Cortex of kidney (tissue), 1 donor: ENCODE measurements at places on chromosomes 11 and 22.

- DNase-seq, result no peak
These were observed 380.0 kb upstream of the B3GAT1 start for GRCh38 chr11:134792044-134792443.

- DNase-seq, result no peak
These were observed 356 bp downstream of the TYMP start for GRCh38 chr22:50529416-50529896.

- DNase-seq, result no peak
These were observed 144.1 kb downstream of the BBOX1 start for GRCh38 chr11:27184458-27185312.

DNA sequence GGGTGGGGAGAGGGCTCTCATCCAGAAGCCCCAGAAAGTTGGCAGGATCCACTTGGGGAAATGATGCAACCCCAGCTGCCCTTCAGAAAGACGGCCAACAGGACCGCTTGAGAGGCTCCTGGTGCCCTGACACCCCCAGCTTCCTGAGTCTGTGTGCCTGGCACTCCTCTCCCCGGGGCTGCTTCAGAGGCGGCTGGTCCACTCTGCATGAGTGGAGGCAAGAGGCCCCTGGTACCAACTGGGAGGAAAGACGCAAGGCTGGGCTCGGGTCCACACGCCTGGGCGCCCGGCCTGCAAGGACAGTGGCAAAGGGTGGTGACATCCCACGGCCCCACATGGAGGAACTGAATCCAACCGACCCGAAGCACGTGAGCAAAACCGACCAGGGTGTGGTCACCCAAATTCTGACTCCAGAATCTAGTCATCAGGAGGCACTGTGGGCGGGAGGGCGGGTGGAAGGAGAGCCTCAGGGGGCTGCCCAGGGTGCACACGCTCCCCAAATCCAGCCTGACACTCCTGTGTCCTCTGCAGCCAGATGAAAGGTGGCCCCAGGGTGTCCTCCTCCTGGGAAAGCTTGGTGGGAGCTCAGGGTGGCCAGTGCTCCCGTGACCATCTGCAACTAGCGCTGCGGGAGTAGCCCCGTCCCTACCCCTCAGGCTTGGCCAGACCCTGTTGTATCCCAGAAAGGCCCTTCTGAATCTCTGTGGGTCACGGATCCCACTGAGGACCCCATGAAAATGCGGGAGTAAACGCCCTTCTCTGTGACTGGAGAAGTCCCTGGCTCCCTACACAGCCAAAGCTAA, 3.7 kb downstream of the RNH1 start:
- no peak for DNase-seq
